ENCODE measurements at places on chromosomes 7 and 10.

GRCh38 chr7:107167483-107168232, 1.1 kb upstream of the HBP1 start:
- DNase-seq, result no peak

GRCh38 chr7:47407821-47408674, 173.9 kb downstream of the TNS3 start:
- DNase-seq, result no peak

- peak; percentile 68 for DNase-seq
These were observed 172.6 kb upstream of the TNRC18 start for GRCh38 chr7:5596046-5596895.

DNA sequence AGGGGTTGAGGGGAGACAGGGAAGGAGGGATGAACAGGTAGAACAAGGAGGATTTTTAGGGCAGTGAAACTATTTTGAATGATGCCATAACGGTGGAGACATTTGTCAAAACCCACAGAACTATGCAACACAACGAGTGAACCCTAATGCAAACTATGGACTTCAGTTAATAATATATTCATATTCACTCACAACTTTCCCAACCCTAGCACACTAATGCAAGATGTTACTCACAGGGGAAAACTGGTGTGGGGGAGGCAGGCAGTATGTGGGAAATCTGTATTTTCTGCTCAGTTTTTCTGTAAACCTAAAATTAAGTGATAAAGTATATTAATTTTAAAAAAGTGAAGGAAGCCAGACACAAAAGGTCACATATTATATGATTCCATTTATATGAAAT, 17.3 kb downstream of the GNA12 start:
- no peak for DNase-seq

DNA sequence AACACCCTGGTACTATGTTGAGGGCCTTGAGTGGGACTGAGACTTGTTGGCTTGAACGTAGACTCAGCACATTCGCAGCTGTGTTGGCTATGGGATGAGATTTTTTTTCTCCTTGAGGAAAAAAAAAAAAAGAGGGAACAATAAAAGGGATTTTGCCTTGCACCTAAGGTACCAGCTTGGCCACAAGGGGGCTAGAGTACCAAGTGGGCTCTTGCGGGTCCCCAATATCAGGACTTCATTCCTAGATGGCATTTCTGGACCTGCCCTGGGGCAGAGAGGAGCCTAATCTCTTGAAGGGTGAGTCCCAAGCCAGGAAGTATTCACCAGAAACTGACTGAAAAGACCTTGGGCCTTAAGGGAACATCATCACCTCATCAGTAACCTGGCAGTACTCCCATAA, 1083.6 kb upstream of the PHF14 start:
- no peak for DNase-seq

GRCh38 chr7:136956232-136956631, 87.8 kb downstream of the CHRM2 start:
- DNase-seq, result no peak

DNA sequence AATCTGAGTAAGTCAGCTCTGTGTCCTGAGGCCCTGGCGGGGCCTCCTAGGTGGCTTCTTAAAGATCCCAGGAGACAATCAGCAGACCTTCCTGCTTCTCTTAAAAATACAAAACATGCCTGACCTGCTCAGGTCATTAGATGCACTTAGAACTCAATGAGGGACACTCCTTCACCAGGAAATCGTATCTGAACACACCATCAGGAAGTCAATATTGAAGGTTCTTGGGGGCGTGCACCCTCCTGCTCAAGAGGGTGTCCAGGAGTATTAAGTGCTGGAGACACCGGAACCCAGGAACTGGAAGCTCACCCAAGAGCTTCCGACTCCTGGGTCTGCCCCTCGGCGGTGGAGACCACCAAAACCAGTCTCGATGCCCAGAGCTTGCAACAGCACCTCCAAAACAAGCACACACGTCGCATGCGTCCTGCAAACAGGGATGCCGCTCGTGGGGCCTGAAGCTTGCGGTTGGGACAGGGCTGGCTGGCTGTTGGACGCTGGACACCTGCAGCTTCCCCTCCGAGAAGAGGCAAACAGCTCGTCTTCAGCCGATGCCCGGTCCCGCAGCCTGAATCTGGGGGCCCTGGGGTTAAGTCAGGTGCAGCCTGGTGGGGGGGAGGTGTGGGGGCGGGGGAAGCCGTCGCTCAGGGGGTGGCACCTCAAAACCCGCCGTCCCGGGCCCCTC, 803 bp downstream of the RAPGEF5 start:
- no peak for DNase-seq

- DNase-seq, result no peak
These were observed 11.5 kb downstream of the ELFN1 start for GRCh38 chr7:1681581-1681980.

DNA sequence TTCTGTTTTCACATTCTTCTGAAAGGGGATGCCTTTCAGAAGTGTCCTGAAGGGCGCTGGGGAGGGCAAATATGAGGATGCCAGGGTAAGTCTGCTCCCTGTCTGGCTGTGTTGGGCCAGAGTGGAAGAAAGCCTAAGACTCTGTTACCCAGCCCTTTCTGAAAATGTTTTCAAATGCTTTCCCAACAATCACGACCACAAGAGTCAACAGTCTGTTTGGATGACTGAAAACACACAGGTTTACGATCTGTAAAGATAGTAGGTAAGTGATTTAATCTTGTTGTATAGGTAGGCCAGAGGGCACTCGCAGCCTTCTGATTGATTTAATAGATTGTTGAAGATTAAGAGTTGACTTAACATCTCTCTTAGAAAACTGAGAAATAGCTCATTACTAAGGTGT, 13.2 kb downstream of the SGPL1 start:
- DNase-seq, result no peak

GRCh38 chr10:22324413-22324812, 3.5 kb downstream of the BMI1 start:
- no peak for DNase-seq

DNA sequence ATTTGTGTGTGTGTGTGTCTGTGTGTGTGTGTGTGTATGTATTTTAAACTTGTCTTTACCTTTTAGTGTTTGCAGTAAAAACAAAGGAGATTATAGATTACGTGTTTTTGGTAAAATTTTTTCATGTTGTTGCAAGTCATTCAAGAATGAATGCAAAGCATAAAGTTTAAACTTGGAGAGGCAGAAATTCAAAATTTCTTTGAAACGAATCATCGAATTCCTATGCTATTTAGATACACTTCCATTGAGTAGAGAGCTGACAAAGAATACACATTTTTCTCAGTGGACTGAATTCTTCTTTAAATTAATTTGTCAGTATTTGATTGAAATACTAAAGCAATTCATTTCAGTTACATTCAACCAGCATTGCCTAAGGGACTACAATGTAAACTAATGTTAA, 66.0 kb upstream of the HDAC9 start:
- DNase-seq, result no peak

- peak; percentile 70 for DNase-seq
These were observed at the start of gene IDE for GRCh38 chr10:92573798-92574547. IDE (minus strand) TSS chr10:92574093; CDS start chr10:92574019, 74 bp downstream.

Measured in activated CD4-positive, alpha-beta T cell treated with anti-CD3 and anti-CD28 coated beads, Interleukin-2, amount 50 U/mL, for 24 hours (primary cell).